ENCODE measurements at places on chromosomes 3 and 15. TPM values are rescaled to one million over a fixed set of nuclear protein-coding genes. Genes with fewer than 3 reads are reported as not detected.
A peak's percentile ranks its signal among the peaks of the same experiment; 100 is the strongest.

The FSTL1 gene
- 290 TPM for total RNA-seq

DNA sequence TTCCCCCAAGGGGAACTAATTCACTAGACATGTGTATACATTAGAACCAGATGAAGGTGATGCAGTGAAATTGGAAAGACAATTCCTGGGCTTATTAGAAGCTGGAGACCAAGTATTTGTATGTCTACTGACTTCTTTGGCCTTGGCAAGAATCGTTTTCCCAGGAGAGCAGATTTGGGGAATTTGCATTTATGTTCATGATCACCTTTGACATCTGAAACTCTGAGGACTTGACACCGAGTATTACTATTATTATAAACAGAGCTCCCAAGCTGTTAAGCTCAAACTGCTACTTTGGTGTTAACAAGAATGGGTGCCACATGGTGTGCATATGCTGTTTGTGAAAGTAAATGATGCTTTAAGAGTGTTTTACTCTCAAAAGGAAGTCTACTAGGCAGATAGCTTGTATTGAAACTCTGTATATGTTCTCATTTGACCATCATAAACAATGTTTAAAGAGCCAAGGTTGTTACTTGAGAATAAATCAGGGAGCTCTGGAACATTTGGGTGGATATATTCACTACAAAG lies 519.8 kb upstream of the GOLIM4 start:
- DNase-seq: no peak

DNA sequence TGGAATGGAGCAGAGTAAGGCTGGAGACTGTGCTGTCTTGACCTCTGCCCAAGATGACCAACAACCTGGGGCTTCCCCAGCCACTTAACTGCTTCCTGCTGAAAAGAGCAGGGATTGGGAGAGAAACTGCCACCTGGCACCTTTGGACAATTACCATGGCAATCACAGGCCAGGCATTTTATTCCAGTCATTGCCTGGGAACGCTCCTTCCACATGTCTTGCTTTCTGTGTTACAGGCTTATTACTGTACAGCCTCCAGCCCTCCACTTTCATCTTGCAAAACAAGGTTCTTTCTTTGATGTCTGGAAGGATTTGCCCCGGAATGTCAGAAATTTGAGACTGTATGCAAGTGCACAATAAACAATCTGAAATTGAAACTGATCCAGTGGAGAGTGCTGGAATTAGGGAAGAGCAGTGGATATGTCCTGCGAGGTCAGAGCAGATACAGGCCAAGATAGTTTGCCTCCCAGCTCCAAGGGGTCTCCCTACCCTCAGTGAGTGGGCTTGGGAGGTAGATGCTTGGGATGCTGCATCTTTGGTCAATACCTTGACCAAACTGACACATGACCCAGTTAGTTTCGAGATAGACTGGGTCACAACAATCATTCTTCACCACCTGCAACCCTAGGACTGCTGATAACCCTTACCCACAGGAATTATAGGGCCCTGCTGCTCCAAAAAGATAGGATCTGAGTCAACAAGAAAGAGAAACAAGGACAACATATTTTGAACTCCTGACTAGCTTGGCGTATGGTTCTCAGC lies 2.7 kb downstream of the PPP1R14D start:
- peak; percentile 40 for DNase-seq

DNA sequence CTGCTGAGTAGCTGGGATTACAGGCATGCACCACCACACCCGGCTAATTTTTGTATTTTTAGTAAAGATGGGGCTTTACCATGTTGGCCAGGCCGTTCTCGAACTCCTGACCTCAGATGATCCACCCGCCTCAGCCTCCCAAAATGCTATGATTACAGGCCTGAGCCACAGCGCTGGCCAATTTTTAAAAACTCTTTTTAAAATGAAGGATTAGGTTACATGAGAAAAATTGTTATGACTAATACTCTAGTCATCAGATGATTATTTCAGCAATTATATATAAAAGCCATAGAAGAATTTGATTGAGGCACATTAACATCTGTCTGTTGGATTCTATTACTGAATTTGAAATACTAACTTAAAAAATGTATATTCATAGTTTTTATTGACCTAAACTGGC lies 134.1 kb upstream of the MNS1 start:
- no peak for DNase-seq

GRCh38 chr15:92161039-92161670 lies 232.5 kb upstream of the ST8SIA2 start:
- DNase-seq: no peak

The GOLGA8S gene
- total RNA-seq: not detected

The GCHFR gene
- total RNA-seq: 43.2 TPM

The ANKRD63 gene
- total RNA-seq: 0.37 TPM

- DNase-seq: no peak
These were observed 494 bp upstream of the NISCH start for GRCh38 chr3:52454938-52455282.

GRCh38 chr3:14162178-14162577 lies 16.2 kb downstream of the XPC start:
- no peak for DNase-seq

DNA sequence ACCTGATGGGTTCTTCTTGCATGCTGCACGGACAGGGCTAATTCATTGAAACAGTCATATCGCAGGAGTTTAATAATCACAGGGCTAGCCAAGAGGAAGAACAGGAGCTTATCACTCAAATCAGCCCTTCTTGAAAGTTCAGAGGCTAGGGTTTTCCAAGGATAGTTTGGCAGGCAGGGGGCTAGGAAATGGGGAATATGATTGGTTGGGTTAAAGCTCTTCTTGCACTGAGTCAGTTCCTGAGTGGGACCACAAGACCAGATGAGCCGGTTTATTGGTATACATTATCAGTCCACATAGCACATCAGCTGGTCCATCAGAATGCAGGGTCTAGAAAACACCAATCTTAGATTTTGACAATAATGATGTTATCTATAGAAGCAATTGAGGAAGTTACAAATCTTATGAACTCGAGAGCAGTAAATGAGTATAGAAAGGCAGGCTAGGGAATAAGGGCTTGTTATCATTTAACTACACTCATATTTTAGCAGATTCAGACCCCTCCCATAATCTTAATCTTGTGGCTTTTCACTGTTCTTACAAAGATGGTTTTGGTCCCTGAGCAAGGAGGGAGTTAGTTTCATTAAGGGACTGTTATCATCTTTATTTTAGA lies 58.1 kb upstream of the SLC25A36 start:
- DNase-seq: no peak

The TRPM1 gene
- total RNA-seq: not detected

- DNase-seq: no peak
These were observed 120.2 kb upstream of the LIPC start for GRCh38 chr15:58311556-58311955.

DNA sequence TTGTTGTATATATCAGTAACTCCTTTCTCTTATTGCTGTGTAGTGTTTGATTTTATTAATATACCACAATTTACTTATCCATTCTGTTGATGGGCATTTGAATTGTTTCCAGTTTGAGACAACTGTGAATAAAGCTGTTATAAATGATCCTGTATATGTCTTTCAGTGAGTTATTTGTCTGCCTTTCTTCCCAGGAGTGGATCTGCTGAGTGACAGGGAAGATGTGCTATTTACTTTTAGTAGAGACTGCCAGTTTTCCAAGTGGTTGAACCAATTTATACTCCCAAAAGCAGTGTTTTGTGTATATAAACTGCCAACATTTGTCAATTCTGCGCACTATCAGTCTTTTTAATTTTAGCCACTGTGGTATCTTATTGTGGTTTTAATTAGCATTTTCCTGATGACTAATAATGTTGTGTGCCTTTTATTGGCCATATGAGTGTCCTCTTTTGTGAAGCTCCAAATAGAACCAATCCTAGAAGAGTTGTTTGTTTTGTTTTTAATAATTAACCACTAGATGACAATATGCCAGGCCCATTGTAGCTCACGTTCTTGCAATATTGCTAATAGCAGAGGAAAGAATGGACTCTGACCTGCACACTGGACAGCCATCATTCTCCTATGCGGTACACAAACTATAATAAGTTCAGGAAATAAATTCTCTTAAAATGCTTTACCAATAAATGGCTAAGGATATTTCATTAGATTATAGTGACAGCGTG lies 25.3 kb downstream of the TRANK1 start:
- no peak for DNase-seq

GRCh38 chr3:194112120-194113106 lies 23.5 kb upstream of the HES1 start:
- peak; percentile 44 for DNase-seq

DNA sequence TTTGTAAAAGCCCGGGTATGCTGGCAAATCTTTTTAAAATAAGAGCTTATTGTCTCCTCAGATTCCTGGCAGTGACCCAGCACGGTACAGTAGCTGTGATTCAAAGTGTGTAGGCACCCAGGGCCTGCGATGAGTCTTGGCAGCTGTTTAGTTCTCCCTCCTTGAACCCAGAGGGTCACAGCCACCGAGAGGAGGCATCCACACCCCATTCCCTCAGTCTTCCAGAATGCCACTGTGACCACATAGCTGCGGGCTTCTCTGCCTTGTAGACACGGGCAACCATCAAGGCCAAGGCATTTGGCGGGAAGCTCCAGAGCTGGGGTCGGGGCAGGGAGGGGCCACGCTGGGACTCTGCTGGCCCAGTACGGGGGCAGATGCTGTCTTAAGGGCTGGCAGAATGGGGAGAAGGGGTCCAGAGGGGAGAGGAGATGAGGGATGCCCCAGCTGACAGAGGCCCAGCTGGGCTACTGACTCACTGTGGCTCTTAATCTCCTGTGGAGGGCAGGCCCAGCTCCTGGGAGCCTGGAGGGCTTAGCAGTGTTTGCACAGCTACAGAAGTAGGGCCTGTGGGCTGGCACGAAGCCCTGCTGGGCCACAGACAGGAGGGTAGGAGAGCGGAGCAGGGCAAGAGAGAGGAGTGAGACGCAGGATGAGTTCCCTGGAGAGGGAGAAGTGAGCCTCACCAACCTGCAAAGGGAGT lies 68.8 kb upstream of the DLG1 start:
- DNase-seq: peak; percentile 99

GRCh38 chr15:56824175-56824574 lies 90.9 kb upstream of the ZNF280D start:
- peak; percentile 42 for DNase-seq

- DNase-seq: no peak
These were observed 323.9 kb upstream of the IGF1R start for GRCh38 chr15:98324341-98324970.

DNA sequence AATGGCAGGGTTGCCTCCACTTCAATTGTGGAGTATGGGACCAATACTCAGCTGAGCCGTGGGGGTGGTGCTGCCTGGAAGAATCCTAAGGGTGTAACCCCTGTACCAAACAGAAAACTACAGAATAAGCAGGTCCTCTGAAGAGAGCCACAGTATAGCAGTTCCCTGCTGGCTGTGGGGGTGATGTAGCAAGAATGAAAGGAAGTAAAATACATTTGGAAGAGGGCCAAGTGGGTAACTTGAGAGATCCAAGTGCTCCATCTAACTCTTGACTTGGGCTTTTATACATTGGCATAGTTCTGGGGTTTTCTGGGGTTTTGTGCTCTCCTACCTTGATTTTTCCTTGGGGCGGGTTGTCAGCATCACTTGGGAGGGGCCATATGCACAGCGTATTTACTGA lies 341.4 kb downstream of the OTOL1 start:
- DNase-seq: no peak

DNA sequence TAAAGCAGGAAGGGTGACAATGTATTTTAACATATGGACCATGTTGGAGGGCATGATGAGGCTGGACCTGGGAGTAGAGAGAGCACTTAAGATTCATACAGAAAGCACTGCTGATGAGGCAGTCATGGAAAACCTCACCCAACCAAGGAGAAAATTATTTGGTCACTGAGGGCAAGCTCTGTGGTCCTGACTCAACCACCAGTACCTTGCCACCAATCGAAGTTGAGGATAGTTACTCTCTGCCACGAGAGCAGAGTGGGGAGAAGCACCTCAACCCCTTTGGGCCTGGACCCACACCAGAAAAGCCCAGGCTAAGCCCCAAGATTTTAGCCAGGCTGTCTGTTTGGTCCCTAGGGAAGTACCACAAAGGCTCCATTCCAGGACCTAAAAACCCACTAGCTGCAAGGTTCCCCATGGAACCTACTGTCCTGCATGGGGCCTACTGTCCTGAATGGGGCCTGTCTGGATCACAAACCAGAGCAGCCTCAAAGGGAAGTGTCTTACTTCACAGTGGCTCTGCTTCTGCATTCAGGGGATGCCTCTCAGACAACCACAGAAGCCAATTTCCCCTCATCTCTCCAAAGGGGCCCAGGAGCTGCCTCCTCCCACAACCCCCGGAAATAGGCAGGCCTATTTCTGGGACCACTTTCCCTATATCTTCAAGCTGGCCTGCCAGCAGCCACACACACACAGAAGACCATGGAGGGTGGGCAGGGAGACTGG lies 4.2 kb downstream of the CCDC71 start:
- no peak for DNase-seq

GRCh38 chr15:24848050-24848449 lies 106.7 kb upstream of the SNRPN start:
- DNase-seq: peak; percentile 48

- DNase-seq: peak; percentile 97
These were observed 44.0 kb downstream of the SMAD3 start for GRCh38 chr15:67109141-67110034.

GRCh38 chr3:125220727-125221429 lies 8.3 kb upstream of the SLC12A8 start:
- no peak for DNase-seq

The XCR1 gene
- total RNA-seq: not detected

GRCh38 chr3:73572368-73572767 lies 52.4 kb downstream of the PDZRN3 start:
- DNase-seq: no peak

GRCh38 chr3:8450618-8451017 lies 51.0 kb upstream of the LMCD1 start:
- DNase-seq: no peak

DNA sequence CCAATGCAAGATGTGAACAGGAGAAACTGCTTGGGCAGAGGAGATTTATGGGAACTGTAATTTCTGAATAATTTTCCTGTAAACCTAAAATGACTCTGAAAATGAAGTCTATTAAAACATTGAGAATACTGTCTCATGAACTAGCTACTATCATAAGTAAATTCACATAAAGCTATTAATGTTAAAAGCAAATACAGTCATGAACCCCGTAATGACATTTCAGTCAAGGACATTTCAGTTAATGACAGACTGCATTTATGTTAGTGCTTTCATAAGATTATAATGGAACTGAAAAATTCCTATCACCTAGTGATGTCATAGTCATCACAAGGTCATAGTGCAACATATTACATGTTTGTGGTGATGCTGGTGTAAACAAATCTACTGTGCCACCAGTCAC lies 17.2 kb downstream of the CBLB start:
- no peak for DNase-seq

The CCR5 gene
- total RNA-seq: not detected
